Thoracic aorta (tissue), 2 donors: ENCODE measurements at places on chromosomes 3 and 15. TPM values are rescaled to one million over a fixed set of nuclear protein-coding genes. Genes with fewer than 3 reads are reported as not detected.

DNA sequence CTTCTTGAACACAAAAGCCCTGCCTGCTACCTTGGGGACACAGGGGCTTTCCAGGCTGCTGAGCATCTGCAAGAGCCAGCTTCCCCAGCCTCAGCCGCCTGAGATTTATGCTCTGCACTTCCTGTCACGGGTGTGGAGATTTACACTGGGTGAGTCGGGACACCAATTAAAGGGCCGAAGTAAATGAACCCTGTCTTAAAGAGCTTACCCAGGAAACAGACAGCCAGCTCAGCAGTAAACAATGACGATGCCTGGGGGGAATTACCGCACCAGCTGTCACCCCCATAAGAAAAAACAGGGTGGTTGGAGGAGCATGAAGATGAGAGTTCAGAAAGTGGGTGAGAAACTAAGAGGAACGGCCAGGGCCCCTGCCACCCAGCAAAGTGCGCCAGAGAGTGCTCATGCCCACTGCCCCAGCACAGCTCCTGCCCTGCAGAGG, 37.5 kb upstream of the IQSEC1 start:
- H3K27me3 ChIP-seq: no peaks in the 10 kb centered on the region
- no peak overlapping the region for H3K27ac ChIP-seq
- no peaks in the 10 kb centered on the region for H3K36me3 ChIP-seq
- H3K4me3 ChIP-seq: no peak overlapping the region
- no peaks in the 10 kb centered on the region for H3K4me1 ChIP-seq
- DNase-seq: no peak

EIF3J gene
- total RNA-seq: 32.2 TPM

ZMAT3 gene
- total RNA-seq: 37.9 TPM

- H3K27me3 ChIP-seq: no peaks in the 10 kb centered on the region
- no peak for DNase-seq
- no peaks in the 10 kb centered on the region for H3K36me3 ChIP-seq
- no peak overlapping the region for H3K27ac ChIP-seq
- peaks cover 35% of the 10 kb centered on the region for H3K4me1 ChIP-seq
These were observed 63.3 kb upstream of the CORO2B start for GRCh38 chr15:68515371-68516095.

HRH1 gene
- 48.3 TPM for total RNA-seq

DNA sequence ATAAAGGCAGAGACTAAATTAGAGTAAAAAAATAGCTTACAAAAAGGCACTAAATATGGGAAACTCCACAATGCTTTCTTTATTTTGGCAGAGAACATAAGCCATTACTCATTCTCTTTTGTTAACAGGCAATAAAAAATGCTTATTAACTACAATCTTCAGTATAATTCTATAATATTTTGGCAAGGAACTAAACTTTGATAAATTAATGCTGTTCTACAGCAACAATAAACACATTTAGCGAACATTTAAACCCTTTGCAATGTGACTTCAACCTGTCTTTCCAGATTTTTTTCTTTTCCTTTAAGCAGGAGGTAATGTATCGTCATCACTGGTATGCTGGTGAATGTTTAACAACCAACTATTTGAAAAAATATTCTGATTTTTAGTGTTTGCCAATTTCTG, 42.2 kb upstream of the POU1F1 start:
- H3K27me3 ChIP-seq: no peaks in the 10 kb centered on the region
- peaks cover 13% of the 10 kb centered on the region for H3K4me1 ChIP-seq
- H3K4me3 ChIP-seq: no peak overlapping the region
- no peak for DNase-seq
- H3K36me3 ChIP-seq: no peaks in the 10 kb centered on the region
- no peak overlapping the region for H3K27ac ChIP-seq

- no peaks in the 10 kb centered on the region for H3K4me1 ChIP-seq
- no peak for DNase-seq
- H3K27me3 ChIP-seq: no peaks in the 10 kb centered on the region
- no peak overlapping the region for H3K27ac ChIP-seq
These were observed 103.2 kb upstream of the SLCO2A1 start for GRCh38 chr3:134132961-134133360.

GPR160 gene
- total RNA-seq: 2.2 TPM

CCR4 gene
- total RNA-seq: 0.56 TPM

DNA sequence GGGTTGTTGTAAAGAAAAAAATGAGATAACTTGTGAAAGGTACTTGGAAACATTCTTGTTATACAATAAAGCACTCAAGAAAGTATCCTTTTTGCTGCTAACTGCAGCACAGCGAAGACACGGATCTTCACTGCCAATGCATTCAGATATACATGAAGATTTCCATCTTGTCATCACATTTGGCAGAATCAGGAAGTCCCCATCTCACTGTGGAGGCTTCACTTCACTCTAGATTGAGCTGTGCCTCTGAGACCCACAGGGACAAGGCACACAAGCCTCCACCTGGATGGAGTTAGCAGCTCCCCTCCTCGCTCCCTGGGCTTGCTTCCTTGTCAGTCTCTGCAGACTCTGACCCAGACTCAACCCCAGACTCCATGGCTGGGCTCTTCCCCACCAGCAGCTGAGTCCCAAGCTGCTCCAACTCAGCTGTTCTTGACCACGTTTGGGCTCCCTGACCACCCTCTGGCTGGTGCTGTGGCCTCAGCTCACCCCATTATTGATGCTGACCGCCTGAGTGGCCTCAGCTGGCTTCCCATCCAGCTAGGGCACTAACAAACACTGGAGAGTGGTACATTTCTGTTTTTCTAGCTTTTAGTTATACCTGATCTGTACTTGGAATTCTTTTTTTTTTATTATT, 45.4 kb upstream of the SMAD3 start:
- H3K36me3 ChIP-seq: no peaks in the 10 kb centered on the region
- no peak for DNase-seq
- H3K27me3 ChIP-seq: no peaks in the 10 kb centered on the region
- no peak overlapping the region for H3K4me3 ChIP-seq
- no peak overlapping the region for H3K27ac ChIP-seq
- peaks cover 13% of the 10 kb centered on the region for H3K4me1 ChIP-seq

LRTM1 gene
- total RNA-seq: not detected

DNA sequence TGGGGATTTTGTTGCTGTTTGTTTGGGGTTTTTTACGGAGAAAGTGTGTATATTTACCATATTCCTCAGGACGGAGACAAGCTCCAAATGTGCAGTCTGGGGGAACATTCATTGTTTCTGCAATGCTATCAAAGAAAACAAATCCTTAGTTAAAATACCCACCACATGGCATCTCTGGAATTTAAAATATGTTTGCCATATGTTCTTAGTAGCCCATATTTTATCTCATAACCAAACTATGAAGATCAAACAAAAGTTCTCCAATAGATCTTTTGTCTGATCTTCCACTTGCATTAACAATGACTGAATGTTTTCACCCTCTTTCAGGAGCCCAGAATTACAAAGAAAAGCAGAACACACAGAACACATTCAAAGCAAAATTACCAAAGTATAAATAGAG, 35.3 kb downstream of the EFHB start:
- no peak overlapping the region for H3K4me3 ChIP-seq
- no peaks in the 10 kb centered on the region for H3K27me3 ChIP-seq
- no peaks in the 10 kb centered on the region for H3K4me1 ChIP-seq
- no peak overlapping the region for H3K27ac ChIP-seq

DNA sequence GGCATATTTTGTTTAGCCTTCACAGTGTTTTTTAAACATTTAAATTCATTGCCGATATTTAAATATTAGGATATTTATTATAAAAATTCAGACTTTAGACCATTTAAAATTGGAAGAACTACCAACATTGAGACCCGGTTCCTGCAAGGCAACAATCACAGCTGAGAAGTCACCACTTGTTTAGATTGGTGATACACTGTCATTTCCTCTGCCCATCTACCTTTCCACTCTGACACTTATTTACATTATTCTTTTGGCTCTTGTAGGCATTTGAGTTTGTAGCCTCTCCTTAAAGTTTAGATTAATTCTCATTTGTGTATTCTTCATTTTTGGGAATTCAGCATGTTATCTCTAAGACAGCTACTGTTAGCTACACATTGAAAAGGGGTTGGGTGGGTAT, 10.3 kb upstream of the IL20RB start:
- H3K4me1 ChIP-seq: no peaks in the 10 kb centered on the region
- no peaks in the 10 kb centered on the region for H3K36me3 ChIP-seq
- H3K27me3 ChIP-seq: no peaks in the 10 kb centered on the region
- no peak overlapping the region for H3K4me3 ChIP-seq
- no peak for DNase-seq

GRCh38 chr3:160929595-160929994, 173.6 kb downstream of the PPM1L start:
- H3K36me3 ChIP-seq: no peaks in the 10 kb centered on the region
- H3K27me3 ChIP-seq: no peaks in the 10 kb centered on the region
- no peak overlapping the region for H3K27ac ChIP-seq
- H3K4me1 ChIP-seq: no peaks in the 10 kb centered on the region
- no peak overlapping the region for H3K4me3 ChIP-seq
- no peak for DNase-seq

ALG1L2 gene
- not detected for total RNA-seq

ALDH1L1 gene
- total RNA-seq: 62.5 TPM

AMT gene
- total RNA-seq: 7.2 TPM

GRCh38 chr3:59136081-59136480, 86.3 kb upstream of the CFAP20DC start:
- no peak overlapping the region for H3K27ac ChIP-seq
- no peak for DNase-seq
- no peaks in the 10 kb centered on the region for H3K36me3 ChIP-seq
- no peaks in the 10 kb centered on the region for H3K4me1 ChIP-seq
- no peaks in the 10 kb centered on the region for H3K27me3 ChIP-seq

DNA sequence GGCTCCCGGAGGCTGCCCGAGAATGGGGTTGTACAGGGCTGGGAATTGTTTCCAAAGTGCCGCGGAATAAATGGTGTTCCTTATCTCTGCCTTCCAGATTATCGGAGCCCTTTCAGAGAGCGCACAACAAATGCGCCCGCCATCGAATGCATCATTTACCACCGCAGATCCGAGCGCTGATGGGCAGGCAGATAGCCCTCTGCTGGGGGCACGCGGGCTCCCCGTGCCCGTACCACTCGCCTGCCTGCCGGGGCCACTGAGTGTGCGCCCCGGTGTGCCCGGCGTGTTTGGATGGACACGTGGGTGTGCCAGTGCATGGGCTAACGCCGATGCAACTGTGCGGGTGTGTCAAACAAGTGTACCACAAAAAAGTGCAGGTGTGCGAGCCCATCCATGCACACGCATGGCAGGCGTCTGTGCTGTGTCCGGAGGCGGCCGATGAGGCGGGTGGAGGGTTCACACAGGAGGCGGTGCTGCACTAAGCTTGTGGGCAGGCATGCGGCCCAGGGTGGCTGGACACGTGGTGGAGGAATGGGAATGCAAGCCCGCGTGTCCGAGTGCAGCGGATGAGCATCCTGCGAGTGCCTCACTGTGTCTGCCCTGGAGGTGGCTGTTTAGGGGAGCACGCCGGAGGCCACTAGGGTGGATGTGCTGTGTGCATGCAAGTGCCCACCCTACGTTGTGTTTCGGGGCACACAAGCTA, 3.8 kb upstream of the GATA2 start:
- peak overlapping the region; percentile 71 for H3K4me3 ChIP-seq
- H3K27ac ChIP-seq: no peak overlapping the region
- H3K36me3 ChIP-seq: no peaks in the 10 kb centered on the region
- DNase-seq: no peak

DNA sequence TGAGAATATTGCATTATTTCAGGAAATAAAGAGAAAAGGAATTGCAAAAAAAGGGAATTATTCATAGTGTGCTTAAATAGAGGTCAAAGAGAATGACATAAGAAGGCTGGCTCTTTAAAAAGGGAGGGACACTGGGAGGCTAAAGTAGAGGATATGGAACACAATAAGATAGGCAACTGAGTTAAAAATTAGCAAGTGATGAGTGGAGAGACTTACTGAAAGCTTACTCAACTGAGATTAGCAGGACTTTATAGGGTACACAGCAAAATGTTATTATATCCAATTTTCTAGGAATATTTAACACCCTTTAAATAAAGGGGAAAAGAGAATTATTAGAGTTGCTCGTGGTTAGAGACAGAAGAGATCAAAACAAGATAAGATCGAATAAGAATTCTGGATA, 375.2 kb downstream of the LSAMP start:
- no peak overlapping the region for H3K27ac ChIP-seq
- H3K36me3 ChIP-seq: no peaks in the 10 kb centered on the region
- H3K4me3 ChIP-seq: no peak overlapping the region
- no peaks in the 10 kb centered on the region for H3K4me1 ChIP-seq
- no peaks in the 10 kb centered on the region for H3K27me3 ChIP-seq

DNA sequence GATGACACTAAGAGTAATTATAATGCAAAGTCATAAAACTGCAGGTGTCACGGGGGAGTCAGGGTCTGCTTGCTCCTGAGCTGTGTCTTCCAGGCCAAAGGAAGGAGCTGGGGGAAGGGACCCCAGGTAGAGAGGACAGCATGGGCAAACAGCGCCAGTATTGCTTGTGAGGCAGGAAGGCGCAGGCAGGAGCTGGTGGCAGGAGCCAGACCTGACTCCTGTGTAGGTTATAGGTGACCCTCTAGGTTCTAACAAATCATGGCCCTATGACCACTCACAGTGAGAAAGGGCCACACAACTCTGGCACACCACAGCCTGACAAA, 1.9 kb downstream of the CISH start:
- peaks cover 17% of the 10 kb centered on the region for H3K36me3 ChIP-seq
- no peak for DNase-seq
- no peak overlapping the region for H3K27ac ChIP-seq
- peaks cover 31% of the 10 kb centered on the region for H3K4me1 ChIP-seq

DNA sequence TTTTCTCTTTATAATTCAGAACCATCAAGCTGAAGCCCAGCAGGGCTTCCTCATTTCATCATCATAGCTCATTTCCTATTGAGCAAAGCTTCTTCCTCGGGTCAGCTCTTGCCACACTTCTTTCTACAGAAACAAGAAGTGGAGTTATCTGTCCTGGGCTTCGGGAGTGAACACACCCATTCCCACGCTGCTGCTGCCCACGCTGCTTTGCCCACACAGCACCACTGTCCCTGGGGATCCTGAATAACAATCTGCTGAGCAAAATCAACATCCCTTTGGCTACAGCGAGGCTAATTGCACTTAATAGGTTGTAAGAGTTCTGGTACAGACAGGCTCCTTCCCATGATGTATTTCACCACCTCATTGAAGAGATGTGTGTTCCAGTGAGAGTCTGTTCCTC, 23.7 kb downstream of the CEP19 start:
- H3K27ac ChIP-seq: no peak overlapping the region
- DNase-seq: no peak
- H3K36me3 ChIP-seq: no peaks in the 10 kb centered on the region
- H3K4me3 ChIP-seq: no peak overlapping the region

PARP9 gene
- total RNA-seq: 31.8 TPM

MAPK6 gene
- 11.2 TPM for total RNA-seq

GRK7 gene
- total RNA-seq: not detected

THOC7 gene
- total RNA-seq: 68.9 TPM

CPN2 gene
- not detected for total RNA-seq

DNA sequence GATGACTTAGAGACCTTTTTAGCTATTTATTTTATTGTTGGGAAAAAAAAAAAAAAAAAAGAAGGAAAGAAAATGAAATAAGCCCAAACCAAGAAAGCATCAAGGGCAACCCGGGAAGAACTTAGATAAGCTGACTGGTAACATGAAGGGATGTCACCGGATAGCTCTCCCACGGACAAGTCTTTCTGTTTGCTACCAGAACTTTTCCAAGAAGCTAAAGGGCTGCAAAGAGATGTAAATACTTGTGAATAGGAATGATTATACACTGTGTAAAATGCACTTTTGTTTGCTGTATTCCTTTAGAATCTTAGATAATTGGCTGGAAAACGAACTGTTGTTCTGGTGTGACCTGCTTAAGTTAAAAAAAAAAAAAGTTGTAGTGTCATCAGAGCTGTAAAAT, 2.8 kb downstream of the FOXB1 start:
- peak overlapping the region; percentile 72 for H3K4me3 ChIP-seq
- H3K4me1 ChIP-seq: peaks cover 17% of the 10 kb centered on the region
- H3K27ac ChIP-seq: no peak overlapping the region
- H3K36me3 ChIP-seq: no peaks in the 10 kb centered on the region
- DNase-seq: no peak

GOLGA8Q gene
- 5.1 TPM for total RNA-seq
